ENCODE measurements at places on chromosomes 4 and X. TPM values are rescaled to one million over a fixed set of nuclear protein-coding genes. Genes with fewer than 3 reads are reported as not detected.

DNA sequence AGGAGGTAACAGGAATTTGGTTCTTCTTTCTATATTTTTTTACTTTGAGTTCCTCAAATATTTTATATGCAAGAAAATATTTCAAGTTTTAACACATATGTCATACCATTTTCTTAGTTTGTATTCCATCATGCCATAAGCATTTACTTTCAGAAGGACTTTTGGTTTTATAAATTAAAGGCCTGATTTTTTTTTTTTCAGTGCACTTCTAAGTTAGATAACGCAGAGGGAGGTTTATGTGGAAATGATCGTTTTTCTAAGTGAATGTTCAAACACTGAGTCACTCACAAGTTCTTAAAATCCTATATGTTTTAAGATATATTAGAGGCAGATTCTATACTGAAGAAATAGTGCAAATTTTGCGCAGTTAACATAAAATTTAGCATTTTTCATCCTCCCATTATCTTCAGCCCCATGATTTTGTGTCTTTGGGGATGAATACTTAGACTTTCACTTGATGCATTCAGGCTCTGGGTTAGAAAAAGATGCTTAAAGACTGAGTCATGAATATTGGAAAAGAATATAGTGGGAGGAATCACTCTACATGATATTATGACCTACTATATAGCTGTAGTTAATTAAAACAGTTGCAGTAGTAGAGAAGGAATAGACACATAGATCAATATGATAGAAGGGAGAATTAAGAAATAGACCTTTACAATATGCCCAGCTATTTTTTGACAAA lies 54.9 kb downstream of the COL4A5 start:
- no peak for DNase-seq

GRCh38 chrX:63963095-63963784 lies 178.2 kb upstream of the ARHGEF9 start:
- no peak for DNase-seq

Gene MAOA
- 19.1 TPM for total RNA-seq

DNA sequence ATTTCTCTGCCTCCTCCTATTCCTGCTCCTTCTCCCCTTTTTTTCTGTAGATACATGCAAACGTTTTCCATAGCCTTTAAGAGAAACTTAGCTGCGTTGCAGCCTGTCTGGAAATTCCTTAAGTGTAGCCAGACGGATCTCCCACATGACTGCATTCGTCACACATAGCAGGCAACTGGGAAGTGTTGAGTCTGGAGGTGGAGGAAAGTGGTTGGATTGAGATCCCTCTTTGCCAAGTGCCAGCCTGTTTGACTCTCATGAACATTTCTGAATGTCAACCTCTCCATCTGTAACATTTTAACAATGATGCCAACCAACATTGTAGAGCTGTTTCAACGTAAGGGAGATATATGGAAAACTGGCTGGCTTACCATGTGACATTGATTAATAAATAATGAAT lies 45.1 kb upstream of the FAM9A start:
- no peak for DNase-seq

Gene BEX2
- 9.0 TPM for total RNA-seq

GRCh38 chrX:112734290-112734689 lies 54.6 kb upstream of the LHFPL1 start:
- DNase-seq = no peak

Gene MGAT4D
- not detected for total RNA-seq

DNA sequence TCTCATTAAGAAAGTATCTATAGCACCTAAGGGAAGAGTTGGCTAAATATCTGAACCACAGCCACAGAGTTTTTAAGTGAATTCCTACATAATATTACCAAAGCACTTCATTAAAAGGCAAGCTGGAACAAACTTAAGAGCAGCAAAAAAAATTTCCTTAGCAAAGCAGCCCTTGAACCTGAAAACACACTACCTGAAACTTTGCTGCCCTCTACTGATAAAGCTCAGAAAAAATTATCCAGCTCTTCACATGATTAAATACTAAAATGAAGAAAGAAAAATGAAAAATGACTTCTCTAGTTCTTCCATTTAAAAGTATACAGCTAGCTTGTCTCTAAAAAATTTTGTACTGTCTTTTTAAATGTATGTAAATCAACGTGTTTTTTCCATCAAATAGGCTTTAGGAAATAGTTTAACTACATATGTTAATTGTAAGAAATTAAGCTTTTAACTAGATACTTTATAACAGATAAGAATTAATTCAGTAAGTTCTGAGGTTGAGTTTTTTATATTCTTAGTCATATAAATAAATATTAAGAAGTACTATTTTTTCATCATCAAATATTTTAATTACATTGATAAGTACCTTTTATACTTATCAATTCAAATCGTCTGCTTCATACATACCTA lies 156.1 kb downstream of the STPG2 start:
- no peak for DNase-seq

DNA sequence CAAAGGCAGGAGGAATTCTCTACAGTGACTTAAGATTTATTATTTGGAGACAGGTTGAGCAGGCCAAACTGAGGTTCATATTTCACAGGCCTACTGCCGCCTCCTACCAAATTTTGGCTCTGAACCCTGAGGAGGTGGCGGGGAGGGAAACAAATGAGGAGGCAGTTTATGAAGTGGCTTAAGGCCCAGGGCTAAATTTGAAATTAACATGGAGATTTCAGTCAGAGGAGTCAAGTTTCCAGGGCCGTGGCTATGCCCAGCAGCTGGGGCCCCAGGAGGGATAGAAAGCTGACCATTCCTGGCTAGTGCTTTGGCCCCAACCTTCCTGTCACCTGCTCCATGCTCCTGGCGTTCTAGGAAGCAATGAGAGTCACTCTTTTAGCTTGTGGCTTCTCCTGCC lies 73.4 kb upstream of the ARHGAP36 start:
- no peak for DNase-seq

- DNase-seq = no peak
Observed at GRCh38 chrX:153624196-153625091, 22.6 kb upstream of the DUSP9 start.

DNA sequence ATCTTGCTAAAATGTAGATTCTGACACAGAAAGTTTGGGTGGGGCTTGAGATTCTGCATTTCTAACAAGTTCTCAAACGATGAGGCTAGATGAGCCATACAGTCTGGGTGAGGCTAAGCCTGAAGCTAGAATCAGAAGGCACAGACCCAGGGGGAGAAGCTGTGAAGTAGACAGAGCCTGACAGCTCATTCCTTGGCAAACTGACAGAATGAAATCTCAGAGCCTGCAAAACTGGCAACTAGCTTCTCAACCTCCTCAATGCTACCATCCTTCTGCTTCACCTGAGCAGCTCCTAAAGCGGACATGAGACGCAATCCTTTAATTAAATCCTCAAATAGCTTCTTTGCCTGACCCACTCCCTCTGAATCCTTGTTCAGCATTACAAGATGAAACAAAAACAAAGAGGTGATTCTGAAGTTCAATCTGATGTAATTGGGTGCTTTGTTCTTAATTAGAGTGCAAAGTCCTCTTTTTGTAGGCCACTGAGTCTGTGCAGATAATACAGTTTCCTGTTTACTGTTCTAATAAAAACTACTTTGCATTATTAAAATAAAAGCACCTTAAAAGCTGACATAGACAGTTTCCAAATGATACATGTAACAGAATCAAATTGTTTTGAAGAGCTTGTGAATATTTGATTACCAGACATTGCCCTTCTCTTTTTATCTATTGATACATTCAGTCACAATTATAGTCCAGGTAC lies 71.0 kb upstream of the BMP2K start:
- no peak for DNase-seq

Gene DGAT2L6
- not detected for total RNA-seq

Gene MAGEA2
- total RNA-seq = not detected

- DNase-seq = no peak
Observed at GRCh38 chr4:138669479-138670315, 345.9 kb upstream of the NOCT start.

DNA sequence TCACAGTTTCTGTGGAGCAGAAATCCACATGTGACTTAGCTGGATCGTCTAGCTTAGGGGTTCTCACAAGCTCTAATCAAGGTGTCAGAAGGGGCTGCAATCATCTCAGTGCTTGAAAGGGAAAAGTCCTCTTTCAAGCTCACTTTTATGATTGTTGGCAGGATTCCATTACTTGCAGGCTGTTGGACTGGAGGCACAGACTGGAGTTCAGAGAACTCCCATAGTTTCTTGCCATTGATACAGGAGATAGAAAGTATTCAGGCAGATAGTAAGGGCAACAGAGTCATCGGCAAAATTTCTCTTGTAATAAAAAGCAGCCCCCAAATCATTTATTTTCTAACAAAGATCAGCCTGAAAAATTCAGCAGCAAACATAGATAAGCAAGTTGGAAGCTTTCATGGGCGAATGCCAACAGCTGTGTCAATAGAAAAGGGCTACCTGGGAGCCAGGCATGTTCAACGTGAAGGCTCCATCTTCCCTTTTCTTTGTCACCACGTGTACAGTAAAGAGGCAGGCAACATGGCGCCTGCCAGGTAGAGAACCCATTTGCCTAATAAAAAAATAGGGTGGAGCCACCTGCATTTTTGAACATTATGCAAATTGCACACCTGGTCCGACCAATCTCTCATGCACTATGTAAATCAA lies 64.4 kb downstream of the CXCL13 start:
- no peak for DNase-seq
